ENCODE measurements at places on chromosomes 7 and 10. TPM values are rescaled to one million over a fixed set of nuclear protein-coding genes. Genes with fewer than 3 reads are reported as not detected.

GRCh38 chr7:38181111-38181510 is 3.1 kb downstream of the STARD3NL start:
- no peak for DNase-seq

GRCh38 chr10:11887381-11888227 is 64.4 kb downstream of the PROSER2 start:
- no peak for DNase-seq

Gene NXPH1
- not detected for total RNA-seq

DNA sequence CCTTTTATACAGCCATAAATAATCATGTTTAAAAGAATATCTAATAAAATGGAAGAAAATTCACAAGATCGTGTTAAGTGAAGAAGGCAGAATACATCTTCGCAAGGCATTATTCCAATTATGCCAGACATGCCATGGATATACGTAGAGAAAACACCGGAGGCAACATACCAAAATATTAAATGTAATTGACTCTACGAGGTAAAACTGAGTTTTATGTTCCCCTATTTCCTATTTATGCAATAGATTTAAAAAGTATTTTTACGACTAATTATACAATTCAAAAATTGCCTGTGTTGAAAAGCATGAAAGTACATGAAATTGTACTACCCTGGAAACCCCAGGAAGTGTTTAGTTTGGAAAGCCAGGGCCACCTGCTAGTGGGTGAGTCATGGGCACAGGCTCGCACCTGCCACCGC is 936 bp upstream of the REPIN1 start:
- no peak for DNase-seq

All from omental fat pad (tissue), 4 donors.